ENCODE measurements at places on chromosomes 7 and 10.

GRCh38 chr10:89867964-89868363 is 166.6 kb downstream of the KIF20B start:
- no peak overlapping the region for H3K27ac ChIP-seq
- no peaks in the 10 kb centered on the region for H3K36me3 ChIP-seq
- peaks cover 9% of the 10 kb centered on the region for H3K4me1 ChIP-seq
- peaks cover 7% of the 10 kb centered on the region for H3K27me3 ChIP-seq
- DNase-seq: no peak

DNA sequence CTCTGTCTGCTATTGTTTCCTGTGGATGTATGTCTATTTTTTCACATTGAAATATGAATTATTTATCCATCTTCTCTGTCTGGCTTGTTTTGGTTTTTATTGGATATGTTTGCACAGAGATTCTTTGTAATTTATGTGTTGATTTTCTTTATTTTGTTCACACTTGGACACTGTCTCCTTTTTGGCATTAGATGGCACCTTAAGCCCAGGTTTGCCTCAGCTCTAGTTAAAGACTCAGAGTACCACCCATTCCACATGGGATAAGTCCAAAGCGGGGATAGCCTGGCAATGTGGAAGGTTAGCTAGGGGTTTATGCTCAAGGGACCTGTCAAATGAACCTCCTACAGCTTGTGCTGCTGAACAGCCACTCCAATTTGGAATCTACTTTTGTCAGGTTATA is 14.1 kb downstream of the FEZF1 start:
- DNase-seq: no peak
- no peaks in the 10 kb centered on the region for H3K4me1 ChIP-seq
- H3K36me3 ChIP-seq: no peaks in the 10 kb centered on the region
- H3K27ac ChIP-seq: no peak overlapping the region
- H3K4me3 ChIP-seq: no peak overlapping the region

- no peak overlapping the region for H3K27ac ChIP-seq
- H3K4me3 ChIP-seq: no peak overlapping the region
- DNase-seq: no peak
- H3K36me3 ChIP-seq: no peaks in the 10 kb centered on the region
Observed at GRCh38 chr7:18974803-18975202, 142.6 kb downstream of the TWIST1 start.

- no peaks in the 10 kb centered on the region for H3K27me3 ChIP-seq
- H3K27ac ChIP-seq: no peak overlapping the region
- peaks cover 6% of the 10 kb centered on the region for H3K4me1 ChIP-seq
- H3K36me3 ChIP-seq: peaks cover 9% of the 10 kb centered on the region
Observed at GRCh38 chr7:70316745-70317144, 718.5 kb downstream of the AUTS2 start.

GRCh38 chr10:26485150-26485941 is 47.2 kb downstream of the APBB1IP start:
- no peak overlapping the region for H3K27ac ChIP-seq
- no peaks in the 10 kb centered on the region for H3K27me3 ChIP-seq
- H3K4me3 ChIP-seq: no peak overlapping the region
- peaks cover 13% of the 10 kb centered on the region for H3K4me1 ChIP-seq
- no peaks in the 10 kb centered on the region for H3K36me3 ChIP-seq
- DNase-seq: no peak

DNA sequence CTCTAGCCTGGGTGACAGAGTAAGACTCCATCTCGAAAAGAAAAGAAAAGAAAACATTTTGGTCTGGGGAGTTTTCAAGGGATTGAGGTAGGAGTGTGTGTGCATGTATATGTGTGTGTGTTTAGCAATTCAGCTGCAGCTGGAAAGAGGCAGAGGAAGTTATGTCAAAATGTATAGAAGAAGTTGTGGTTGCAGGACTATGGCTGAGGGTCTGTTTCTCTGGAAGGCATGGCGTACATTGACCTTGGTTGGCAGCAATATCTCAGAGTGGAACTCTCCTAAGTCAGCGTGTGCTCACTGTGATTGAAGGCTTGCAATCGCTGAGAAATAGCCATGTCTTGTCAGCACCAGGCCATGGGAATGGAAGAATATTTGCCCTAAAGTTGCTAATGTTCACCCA is 28.6 kb upstream of the RHBDD2 start:
- H3K4me1 ChIP-seq: no peaks in the 10 kb centered on the region
- no peak overlapping the region for H3K4me3 ChIP-seq
- DNase-seq: no peak

GRCh38 chr10:130578532-130579289 is 442.5 kb downstream of the GLRX3 start:
- H3K36me3 ChIP-seq: no peaks in the 10 kb centered on the region
- DNase-seq: no peak
- peaks cover 44% of the 10 kb centered on the region for H3K27me3 ChIP-seq
- no peak overlapping the region for H3K4me3 ChIP-seq

All from type B pancreatic cell (in vitro differentiated cells).